Activated CD4-positive, alpha-beta T cell treated with anti-CD3 and anti-CD28 coated beads, Interleukin-2, Interleukin-6, amounts not matched to agents 100 ng/mL and 50 ng/mL, durations not matched to agents 16 hours and 8 hours (primary cell): ENCODE measurements at places on chromosomes 4 and X.

DNA sequence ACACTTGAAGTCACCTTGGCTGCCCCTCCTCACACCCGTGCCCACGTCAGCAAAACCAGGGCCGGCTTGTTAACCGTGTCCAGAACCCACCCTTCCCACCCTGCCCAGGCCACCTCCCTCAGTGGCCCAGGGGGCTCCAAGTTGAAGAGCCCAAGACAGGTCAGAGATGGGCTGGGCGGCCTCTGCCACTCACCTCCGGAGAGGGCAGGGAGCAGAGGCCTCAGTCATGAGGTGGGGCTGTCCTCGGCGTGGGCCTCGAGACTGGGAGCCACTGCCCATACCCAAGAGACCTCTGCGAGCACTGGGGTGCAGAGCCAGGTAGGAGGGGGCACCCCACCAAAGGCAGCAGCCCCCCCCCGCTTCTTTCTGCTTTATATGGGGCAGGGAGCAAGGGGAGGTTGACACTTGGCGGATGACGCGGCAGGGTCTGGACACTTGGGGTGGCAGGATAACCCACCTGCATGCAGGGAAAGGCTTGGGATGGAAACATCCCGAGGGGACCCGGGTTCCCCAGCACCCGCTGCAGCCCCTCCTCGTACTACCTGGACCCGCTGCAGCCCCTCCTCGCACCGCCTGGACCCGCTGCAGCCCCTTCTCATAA is 38.0 kb upstream of the SPON2 start:
- DNase-seq, result no peak

DNA sequence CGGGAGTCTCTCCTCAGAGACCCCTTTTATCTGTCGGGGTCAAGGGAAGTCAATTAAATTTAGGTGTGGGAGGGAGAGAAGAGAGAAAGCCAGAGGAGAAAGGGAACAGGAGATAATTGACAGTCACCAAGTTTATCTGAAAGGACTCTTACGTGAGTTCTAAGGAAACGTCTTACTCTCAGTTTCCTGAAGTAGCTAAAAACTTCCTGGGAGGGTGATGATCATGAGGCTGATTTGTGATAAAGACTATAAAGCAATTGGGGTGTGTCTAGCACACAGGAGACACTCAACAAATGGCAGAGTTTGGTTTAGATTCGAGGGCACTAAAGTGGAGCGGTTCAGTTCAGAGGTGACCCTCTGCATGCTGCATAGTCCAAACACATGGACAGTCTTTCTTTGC is 254.1 kb downstream of the FBXW7 start:
- no peak for DNase-seq

DNA sequence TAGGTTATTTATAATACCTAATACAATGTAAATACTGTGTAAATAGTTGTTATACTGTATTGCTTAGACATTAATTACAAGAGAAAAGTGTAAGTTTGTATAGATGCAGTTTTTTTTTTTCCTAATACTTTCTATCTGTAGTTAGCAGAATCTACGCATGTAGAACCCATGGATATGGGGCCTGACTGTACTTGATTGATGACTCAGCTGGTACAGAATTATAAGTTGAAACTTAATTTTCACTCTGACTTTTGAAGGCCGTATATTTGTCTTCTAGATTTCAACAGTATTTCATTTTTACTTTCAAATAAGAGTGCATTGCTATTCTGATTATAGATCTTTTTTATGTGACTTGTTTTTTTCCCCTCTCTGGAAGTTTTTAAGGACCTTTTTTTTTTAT is 30.8 kb upstream of the NDUFC1 start:
- no peak for DNase-seq

GRCh38 chr4:95526075-95526474 is 22.7 kb downstream of the UNC5C start:
- no peak for DNase-seq

GRCh38 chr4:15931451-15932210 is 6.9 kb downstream of the FGFBP1 start:
- DNase-seq, result no peak

DNA sequence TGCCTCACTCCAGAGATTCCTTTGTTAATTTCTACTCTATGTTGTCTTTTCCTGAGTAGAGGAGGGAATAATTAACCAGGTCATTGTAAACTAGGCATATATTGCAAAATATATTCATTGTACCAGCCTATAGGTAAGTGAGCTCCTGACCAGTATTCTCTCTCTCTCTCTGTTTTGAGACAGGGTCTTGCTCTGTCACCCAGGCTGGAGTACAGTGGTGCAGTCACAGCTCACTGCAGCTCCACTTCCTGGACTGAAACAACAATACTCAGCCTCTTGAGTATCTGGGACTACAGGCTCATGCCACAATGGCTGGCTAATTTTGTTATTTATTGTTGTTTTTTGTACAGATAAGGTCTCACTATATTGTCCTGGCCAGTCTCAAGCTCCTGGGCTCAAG is 198.3 kb downstream of the ARAP2 start:
- DNase-seq, result no peak

DNA sequence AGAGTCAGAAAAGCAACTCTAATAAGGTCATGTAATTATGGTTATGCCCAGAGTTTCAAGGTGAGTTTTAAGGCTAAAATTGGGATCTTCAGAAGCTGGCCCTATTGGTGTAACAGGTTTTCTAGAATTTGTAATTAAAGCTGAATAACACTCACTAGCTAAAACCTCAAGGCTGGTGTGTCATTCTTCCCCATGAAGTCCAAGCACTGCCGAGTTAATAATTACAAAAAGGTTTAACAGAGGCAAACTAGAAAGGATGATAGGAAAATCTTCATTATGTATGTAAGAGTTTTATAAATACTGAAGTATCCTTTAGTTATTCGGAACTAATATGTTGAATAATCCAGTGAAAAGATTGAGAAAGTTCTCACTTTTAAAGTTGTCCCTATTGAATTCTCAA is 34.3 kb downstream of the MXRA5 start:
- no peak for DNase-seq

GRCh38 chr4:304969-305680 is at the start of gene ZNF732:
Gene ZNF732, minus strand, starts transcription at chr4:305474. Its CDS starts 164 bp downstream, at chr4:305310.
- no peak for DNase-seq

- DNase-seq, result no peak
Observed at GRCh38 chr4:172985552-172985951, 183.1 kb upstream of the GALNT7 start.

- DNase-seq, result no peak
Observed at GRCh38 chrX:41289095-41289494, 44.9 kb upstream of the DDX3X start.

DNA sequence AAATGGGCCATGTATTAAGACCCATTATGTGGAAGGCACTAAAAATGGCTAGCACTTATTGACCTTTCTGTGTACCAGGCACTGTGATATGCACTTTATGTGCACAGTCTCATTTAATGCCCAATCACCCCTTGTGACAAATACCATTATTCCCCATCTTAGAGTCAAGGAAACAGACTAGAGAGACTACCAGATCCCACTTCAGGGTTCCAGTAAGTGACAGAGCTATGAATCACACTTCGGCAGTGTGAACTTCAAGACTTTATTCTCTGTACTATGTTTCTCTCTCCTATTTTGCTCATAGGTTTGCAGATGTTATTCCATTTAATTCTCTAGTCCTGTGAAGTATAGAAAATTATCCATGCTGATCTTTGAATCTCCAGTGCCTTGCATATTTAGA is 107.0 kb downstream of the NFKB1 start:
- DNase-seq, result no peak

DNA sequence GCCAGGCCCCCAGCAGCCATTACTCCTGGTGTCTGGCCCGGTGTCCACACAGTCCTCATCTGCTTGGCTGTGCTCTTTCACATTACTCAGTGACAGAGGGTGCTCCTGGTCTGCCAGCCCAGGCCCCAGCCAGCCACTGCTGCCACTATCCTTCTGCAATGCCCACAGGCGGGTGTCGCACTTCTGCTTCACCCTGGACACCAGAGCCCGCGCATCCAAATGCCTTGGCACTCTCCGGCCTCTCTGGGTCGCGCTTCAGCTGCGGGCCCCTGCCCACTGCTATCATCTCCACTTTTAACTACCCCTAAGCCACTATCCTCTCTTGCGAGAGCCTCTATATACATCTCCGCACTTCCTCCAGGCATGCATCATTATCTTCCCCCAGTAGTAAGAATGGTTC is 76.4 kb upstream of the UCP1 start:
- no peak for DNase-seq

DNA sequence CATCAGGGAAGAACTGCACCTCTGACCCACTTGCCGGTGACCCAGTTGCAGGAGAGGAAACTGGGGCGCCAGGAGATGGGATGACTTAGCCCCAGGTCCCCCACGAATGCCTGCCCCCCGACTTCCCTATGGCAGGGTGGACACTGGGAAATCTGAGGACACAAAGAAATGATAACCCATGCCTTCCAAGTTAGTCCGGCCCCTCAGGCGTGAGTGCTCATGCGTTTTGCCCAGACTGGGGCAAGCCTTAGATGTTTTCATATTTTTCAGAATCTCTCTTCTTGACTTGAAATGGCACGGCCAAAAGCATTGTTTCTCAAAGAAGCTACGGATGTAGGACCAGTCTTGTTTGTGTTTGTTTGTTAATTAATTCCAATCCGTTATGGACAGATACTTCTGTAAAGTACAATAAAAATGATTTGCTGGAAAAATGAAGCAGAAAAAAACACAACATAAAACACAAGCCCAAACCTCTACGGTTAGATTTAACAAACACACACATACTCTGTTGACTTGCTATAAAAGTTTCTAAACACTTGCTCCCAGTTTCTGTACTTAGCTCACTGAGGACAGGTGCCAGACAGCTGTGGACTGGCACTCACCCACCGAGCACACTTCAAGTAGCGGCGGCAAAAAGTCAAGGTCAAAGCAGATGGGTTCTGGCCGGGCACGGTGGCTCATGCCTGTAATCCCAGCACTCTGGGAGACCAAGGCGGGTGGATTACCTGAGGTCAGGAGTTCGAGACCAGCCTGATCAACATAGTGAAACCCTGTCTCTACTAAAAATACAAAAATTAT is 341.5 kb downstream of the BCOR start:
- no peak for DNase-seq

GRCh38 chr4:31918891-31919290 is 1198.7 kb downstream of the PCDH7 start:
- no peak for DNase-seq

GRCh38 chr4:180675359-180675650 is 1567.9 kb upstream of the TENM3 start:
- DNase-seq, result no peak

GRCh38 chr4:24775032-24775605 is 20.3 kb upstream of the SOD3 start:
- DNase-seq, result no peak

- no peak for DNase-seq
Observed at GRCh38 chr4:52877036-52877435, 14.9 kb downstream of the RASL11B start.

DNA sequence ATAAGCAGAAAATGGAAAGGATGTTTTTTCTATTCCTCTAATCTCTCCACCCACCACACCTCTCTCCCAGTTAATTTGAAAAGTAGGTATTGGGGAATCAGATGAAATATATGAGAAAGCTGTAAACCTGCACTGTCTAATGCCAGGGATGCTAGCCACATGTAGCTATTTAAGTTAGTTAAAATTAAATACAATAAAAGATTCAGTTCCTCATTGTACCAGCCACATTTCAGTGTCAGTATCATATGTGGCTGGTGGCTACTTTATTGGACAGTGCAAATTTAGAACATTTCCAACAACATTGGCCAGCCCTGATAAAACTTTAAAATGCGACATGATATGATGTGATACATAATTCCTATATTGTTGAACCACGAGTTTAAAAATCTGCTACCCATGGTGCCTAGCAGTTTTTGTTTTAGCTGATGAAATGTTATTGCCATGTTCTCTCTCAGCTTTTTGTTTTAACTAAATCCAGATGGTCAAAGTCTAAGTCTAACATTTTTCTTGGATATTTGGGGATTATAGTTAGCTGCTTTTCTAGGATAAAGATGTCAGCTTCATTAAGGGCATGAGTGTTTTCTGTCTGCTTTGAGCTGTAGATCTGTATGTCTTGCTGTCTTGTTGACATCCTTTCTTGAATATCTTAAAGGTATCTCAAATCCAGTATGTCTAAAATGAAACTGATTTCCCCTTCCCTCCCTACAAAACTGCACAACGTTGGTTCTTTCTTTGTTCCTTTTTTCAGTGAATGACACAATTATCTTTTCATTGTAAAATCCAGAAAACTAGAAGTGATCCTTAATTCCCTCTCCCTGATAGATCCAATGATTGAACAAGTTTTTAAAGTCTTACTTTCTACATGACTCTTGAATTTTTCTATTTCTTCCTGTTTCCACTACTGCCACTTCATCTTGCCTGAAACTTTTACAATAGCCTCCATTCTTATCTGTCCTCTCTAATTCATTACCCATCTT is 6.2 kb downstream of the ARFIP1 start:
- DNase-seq, result no peak

- DNase-seq, result no peak
Observed at GRCh38 chrX:22958250-22958649, 41.5 kb upstream of the DDX53 start.

DNA sequence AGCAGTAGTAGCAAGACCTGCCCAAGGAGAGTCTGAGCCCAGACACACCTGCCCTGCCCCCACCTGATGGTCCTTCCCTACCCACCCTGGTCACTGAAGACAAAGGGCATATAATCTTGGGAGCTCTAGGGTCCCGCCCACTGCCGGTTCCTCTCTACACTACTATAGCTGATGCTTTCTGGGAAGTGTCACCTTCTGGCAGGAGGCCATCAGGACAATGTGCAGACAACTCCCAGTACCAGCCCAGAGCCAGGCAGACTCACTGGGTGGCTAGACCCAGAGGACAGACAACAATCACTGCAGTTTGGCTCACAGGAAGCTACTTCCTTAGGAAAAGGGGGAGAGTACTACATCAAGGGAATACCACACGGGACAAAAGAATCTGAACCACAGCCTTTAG is 312.7 kb downstream of the SPRY1 start:
- DNase-seq, result no peak

DNA sequence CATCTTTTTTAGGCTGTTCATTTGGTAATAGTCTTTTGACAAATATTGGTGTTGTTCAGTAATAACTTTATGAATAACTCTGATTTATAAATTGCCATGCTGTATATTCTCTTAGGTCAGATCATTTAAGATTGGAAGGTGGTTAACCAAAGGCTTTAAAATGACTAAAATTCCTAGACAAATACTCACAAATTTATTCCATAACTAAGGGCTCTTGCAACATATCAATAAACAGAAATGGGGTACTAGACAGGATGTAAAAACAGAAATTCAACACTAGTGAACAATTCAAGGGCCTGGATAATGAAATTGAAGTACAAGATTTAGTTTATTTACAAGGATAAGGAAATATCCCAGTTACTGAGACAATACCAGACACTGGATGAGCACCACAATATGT is 328.6 kb downstream of the PCDH19 start:
- DNase-seq, result no peak

DNA sequence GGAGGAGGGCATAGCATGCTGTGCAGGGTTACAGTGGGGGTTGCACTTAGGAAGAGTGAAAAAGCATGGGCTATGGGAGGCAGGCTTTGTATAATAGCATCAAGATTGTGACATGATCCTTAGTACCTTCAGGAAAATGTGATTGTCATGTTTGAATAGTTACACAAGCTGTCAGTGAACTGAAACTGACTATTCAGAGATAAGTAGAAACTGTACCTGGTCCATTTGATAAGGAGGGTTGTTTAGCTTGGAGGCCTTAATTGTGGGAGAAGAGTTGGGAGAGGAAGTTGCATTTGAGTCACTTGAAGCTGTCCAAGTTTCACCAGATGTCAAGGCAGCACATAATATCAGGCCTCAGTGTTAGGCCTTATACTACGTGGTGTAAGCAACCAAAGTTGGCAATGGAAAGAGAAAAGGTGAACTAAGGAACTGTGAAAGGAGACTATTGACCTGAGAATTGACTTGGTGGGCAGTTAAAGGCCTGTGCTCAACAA is 85.0 kb downstream of the TEX13C start:
- no peak for DNase-seq

GRCh38 chr4:168693750-168694490 is 197.1 kb downstream of the PALLD start:
- no peak for DNase-seq
